Foreskin melanocyte (primary cell): ENCODE measurements at places on chromosomes 2 and 18.

GRCh38 chr2:102438111-102438510 lies 15.2 kb downstream of the IL18RAP start:
- no peak for DNase-seq

- peak; percentile 84 for DNase-seq
Observed at GRCh38 chr2:230650585-230651137, 62.0 kb upstream of the CAB39 start.

DNA sequence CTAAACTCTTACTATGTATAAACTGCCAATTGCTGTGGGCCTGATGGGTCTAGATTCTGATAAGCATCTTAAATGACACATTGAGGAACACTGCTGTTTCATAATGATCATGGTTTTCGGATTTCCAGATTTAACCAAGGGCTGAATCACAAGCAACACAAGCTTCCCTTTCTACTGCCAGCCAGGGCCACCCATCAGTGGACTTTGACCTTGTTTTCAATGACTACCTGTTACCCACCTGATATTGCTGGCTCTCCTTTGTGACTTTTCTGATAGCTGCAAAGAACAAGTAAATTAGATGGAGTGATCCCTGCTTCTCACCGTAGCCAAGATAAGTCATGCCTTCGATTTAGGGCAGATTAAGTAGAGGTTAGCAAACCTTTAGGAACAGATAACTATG lies 259.0 kb downstream of the PAX3 start:
- DNase-seq = no peak

DNA sequence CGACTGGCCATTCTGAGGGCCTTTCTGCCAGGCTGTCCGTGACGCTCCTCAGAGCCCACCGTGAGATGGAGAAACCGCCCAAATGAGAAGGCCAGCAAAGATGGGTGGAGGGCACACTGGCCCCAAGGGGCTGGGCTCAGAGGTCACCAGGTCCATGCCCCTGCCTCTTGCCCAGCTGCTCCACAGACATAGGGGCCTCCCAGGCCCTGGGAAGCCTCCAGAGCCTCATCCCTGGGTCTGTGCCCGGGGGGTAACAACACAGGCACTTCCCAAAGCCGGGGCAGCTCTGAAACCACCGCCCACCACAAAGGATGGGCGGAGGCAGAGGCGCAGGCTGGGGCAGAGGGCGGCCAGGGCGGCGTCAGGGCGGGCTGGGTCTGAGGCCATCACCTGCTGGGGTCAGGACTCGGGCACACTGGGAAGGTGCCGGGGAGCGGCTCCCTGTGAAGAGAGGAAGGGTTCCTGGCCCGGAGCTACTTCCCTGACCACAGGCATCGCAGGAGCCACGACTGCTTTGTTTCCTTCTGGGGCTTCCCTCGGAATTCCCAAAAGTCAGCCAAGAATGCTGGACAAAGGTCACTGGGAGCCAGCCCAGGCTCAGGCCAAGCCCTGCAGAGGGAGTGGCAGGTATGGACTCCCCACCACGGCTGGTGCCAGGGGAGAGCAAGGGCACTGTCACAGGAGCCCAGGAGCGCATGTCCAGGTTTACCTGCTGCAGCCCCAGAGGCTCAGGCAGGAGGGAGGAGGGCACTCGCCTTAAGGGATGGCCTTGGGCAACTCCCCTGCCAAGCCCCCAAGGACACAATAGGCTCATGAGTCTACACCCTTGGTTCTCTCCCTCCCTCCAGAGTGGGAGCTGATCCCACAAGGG lies 9.4 kb downstream of the CYP26B1 start:
- DNase-seq = no peak

- DNase-seq = no peak
Observed at GRCh38 chr18:58867281-58867961, 2.7 kb downstream of the ZNF532 start.

- DNase-seq = no peak
Observed at GRCh38 chr2:238336151-238336550, 15.8 kb downstream of the TRAF3IP1 start.

GRCh38 chr18:58492891-58493469 lies 135.9 kb downstream of the ALPK2 start:
- DNase-seq = no peak

DNA sequence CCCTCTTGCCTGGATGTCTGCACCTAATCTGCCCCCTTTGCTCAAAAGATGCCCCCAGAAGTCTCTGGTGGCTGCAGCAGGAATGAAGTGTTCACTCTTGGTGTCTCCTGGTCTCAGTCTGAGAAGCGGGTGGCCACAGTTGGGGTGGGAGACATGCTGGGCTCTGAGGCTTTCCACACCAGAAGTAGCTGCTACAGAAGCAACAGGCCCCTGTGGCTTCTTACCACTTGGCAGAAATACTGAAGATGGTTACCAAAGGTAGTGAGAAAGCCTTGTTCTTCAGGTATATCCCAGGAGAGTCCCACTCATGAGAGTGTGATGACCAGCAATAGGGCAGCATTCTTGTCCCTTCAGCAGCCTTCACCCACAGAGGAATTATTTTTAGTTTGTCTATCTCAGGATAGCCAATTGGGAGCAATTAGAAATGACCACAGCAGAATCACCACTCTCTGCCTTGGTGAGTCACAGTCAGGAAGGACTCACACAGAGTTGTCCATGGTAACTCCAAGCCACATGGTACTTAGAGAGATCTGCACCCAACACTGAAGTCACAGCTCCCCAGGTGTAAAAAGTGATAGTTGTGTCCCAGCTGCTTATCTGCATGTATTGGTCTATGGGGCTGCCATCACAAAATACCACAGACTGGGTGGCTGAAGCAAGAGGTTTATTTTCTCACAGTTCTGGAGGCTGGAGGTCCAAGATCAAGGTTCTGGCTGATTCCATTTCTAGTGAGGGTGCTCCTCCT lies 169.8 kb upstream of the ID2 start:
- DNase-seq = peak; percentile 23
